ENCODE measurements at places on chromosomes 7 and 10.
A peak's percentile ranks its signal among the peaks of the same experiment; 100 is the strongest.

GRCh38 chr7:129005186-129005585, 49.7 kb downstream of the TNPO3 start:
- no peak for DNase-seq

DNA sequence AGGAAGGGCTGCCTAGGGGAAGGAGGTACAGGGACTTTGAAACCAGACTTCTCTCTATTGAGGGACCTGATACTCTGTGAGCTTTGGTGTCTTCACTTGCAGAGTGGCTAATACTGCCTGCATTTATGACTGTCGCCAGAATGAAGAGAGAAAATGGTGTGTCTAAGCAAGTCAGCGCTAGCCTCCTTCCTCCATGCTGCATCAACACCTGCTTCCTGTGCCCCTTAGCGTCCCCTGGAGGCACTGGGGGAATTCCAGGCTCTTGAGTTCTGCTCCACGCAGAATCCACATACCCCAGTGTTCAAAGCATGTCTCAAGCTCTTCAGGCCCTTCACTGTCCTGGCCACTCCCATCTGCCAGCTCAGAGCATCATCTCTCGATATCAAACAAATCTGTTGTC, 140.5 kb downstream of the PKD1L1 start:
- DNase-seq: no peak

GRCh38 chr10:120428754-120429153, 28.3 kb upstream of the PLPP4 start:
- DNase-seq: no peak

- DNase-seq: no peak
Observed at GRCh38 chr7:12056381-12056780, 154.7 kb upstream of the TMEM106B start.

DNA sequence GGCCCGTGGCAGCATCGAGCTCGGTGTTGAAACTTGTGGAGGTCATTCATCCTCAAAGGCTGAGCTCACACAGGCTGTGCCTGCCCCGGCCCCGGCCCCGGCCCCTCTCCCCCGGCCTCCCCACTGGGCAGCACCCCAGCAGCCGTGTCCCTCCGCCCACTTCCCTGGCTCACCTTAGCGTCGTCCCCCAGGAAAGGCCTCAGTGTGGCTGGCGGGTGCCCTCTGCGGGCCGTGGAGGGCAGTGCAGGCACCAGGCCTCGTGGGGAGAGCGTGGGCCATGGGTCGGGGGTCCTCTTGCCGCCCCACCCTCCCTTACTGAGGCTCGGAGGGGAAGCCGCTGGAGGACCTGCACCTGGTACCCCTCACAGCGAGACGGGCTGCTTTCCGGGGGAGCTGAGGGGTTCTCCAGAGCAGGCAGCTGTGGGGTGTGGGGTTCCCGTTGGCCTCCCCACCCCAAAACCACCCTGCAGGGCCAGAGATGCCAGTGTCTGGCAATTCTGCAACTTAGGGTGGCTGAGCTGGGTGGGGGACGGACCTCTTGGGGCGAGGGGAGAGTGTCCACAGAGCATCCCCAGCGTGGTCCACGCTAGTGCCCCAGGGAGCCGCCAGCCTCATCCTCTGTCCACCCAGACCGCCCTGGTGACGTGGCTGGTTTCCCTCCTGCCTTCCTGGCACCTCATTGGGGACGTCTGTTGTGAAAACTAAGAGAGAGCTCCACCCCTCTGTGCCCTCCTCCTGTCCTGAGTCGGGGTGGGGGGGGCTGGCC, 44.2 kb upstream of the DPYSL4 start:
- peak; percentile 33 for DNase-seq

GRCh38 chr7:28002638-28003037, 178.0 kb downstream of the JAZF1 start:
- no peak for DNase-seq

DNA sequence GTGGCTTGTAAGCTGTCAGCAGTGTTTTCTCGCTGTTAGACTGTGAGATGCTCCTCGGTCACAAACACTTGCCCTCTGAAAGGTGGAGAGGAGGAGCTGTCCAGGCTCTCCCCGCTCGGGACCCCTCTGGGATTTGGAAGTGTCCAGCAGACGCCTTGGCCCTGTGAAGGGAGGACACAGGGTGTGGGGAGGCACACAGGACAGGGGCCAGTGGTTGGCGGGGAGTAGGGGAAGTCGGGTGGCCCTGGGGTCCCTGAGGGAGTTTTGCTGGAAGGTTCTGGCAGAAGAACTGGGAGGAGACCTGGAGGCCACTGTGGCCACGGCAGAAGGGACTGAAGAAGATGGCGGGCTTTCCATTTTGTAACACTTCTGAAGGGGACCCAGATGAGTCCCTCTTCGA, 47.2 kb upstream of the DPYSL4 start:
- DNase-seq: no peak

GRCh38 chr10:3750006-3750816, 34.8 kb downstream of the KLF6 start:
- no peak for DNase-seq
